ENCODE measurements at places on chromosomes 5 and 9.

- DNase-seq: no peak
Observed at GRCh38 chr5:22500556-22500955, 352.6 kb downstream of the CDH12 start.

DNA sequence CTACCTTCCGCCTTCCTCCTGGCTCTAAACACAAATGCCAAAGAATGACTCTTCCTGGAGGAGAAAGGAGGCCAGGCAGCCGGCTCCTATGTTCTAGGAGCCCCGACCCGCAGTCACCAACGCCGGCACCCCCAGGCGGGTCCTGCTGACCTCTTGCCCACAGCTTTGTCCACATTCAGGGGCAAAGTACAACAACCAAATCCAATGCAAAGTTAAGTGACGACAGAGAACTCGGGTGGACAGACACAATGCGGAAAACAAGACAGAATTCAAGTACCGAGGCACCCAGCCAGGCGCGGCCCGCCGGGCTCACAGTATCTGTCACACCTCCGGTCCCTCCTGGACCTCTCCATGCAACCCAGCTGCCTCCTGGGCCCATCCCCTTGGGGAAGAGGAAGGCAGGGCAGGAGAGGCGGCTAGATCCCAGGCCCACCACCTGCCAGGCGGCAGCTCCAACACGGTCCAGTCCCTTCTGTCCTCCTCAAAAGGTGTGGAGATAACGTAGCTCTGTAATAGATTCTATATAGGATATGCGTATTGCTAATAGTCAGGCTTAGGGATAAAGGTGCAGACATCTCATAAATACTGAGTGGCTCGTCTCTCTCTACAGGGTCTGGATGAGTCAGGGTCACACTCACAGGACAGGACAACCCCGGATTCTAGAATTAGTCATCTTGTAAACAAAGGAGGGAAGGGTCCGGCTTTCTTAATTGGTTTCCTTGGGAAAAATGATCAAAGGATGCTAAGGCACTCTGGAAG lies 46.9 kb upstream of the UBAC1 start:
- no peak for DNase-seq

- no peak for DNase-seq
Observed at GRCh38 chr9:21023861-21024260, 7.6 kb downstream of the HACD4 start.

DNA sequence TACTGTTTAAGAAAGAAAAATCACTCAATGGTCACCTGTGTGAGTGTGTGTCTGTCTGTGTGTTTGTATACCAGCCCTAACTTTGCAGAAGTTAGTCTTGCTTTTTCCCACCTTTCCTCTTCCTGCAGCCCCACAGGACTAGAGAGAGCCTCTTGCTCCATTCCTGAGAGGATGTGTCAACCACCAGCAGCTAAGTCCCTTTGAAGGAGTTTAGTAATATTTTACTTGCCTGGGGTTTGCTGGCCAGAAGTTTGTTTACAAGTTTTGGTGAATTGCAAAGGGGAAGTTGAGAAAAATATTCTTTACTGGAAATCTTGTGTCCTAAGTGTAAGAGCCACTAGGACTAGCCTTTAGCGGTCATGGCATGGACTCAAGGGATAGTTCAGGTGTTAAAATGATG lies 316.2 kb downstream of the BRINP1 start:
- no peak for DNase-seq

GRCh38 chr5:66248874-66249273 lies 104.8 kb downstream of the SREK1 start:
- DNase-seq: no peak

DNA sequence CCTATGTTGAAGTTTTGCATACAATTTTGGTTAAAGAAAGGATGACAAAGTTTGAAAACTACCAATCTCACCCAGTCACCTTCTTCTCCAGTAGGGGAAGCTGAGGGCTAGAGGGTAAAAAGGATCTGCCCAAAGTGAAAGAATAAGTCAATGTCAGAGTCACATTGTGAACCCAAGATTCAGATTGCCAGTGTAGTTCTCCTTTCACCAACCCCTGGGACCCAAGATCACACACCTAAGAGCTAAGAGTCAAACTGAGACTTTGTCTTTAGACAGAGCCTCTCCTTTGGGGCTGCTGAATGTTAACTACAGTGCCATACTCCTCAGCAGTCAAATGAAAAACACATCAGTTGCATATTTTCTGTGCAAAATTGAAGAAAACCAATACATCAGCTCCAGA lies 210.6 kb downstream of the ATP10B start:
- no peak for DNase-seq

- DNase-seq: no peak
Observed at GRCh38 chr9:94802793-94803192, 76.3 kb downstream of the AOPEP start.

DNA sequence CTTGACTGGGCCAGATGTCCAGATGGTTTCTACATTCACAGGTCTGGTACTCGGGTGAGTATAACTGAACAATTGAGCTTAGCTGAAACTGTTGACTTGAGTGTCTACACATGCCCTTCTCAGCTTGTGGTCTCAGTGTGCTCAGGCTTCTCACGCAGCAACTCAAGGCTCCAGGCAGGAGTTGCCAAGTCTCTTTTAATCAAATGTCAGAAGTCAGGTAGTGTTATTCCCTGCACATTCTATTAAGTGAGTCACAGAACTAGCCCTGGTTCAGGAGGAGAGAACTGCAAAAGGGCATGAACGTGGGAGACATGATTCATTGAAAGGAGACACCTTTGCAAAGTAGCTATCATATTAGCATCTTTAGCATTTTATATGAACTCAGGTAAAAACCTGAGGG lies 199.3 kb upstream of the ACTBL2 start:
- no peak for DNase-seq

GRCh38 chr5:16704945-16705344 lies 88.1 kb upstream of the RETREG1 start:
- no peak for DNase-seq

- no peak for DNase-seq
Observed at GRCh38 chr5:68258531-68258930, 43.0 kb downstream of the PIK3R1 start.

GRCh38 chr9:128102196-128102595 lies 25.3 kb downstream of the PTGES2 start:
- DNase-seq: no peak

- peak; percentile 7 for DNase-seq
Observed at GRCh38 chr9:71920456-71921189, 9.2 kb downstream of the C9orf85 start.

GRCh38 chr5:9249231-9249630 lies 296.6 kb downstream of the SEMA5A start:
- no peak for DNase-seq

GRCh38 chr5:141780952-141781781 lies 97.0 kb downstream of the PCDH1 start:
- DNase-seq: peak; percentile 96

- DNase-seq: no peak
Observed at GRCh38 chr9:30967476-30967875, 1417.0 kb upstream of the ACO1 start.

DNA sequence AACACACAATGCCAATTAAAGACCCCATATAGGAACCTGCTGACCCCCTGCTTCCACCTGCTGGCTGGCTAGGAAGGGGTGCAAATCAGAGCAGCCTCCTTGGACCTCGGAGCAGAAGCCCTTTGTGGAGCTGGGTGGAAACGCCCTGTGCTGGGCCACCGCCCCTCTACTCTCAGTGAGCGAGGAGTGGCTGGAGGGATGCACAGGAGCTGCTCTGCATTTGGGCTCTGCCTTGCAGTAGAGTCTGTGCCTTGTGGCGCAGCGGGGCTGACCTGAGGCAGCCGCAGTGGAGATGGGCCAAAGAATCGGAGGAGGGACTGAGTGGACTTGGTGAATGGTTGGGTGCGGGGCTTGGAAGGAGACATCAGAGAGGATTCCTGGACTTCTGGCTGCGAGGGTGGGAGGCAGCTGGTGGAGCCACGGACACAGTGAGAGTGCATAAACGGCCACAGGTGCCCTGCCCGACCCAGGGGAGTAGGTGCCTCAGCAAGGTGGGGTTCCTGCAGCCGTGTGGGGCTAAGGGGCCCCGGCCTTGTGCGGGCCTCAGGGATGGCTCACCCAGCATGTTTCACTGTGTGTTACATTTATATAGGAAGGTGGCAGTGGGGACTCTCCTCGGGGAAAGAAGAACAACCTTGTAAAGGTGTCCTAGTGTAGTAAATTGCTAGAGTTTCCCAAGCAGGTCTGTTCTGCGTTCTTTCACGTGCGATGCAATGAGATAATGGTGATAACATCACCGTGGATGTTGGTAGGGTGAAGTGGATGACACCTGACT lies 14.1 kb upstream of the IRX4 start:
- DNase-seq: no peak

All from Karpas-422 (cell line).